ENCODE measurements at places on chromosomes 4 and X.

DNA sequence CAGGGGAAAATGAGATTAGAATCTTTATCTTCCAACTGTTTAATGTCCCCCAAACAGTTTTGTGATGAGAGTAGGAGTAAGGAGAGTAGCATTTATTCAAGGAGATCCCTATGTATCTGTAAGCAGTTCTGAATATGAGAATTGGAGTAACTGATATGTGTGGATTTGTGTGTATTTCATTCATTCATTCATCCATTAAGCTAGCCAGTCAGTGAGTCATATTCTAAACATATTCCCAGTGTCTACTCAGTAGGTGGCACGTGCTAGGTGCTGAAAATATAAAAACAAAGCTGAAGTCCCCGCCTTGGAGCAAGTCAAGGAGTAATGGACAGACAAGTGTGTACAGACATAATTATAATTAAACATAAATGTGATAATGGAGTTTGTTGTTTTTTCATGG, 12.4 kb upstream of the STX18 start:
- DNase-seq: no peak

DNA sequence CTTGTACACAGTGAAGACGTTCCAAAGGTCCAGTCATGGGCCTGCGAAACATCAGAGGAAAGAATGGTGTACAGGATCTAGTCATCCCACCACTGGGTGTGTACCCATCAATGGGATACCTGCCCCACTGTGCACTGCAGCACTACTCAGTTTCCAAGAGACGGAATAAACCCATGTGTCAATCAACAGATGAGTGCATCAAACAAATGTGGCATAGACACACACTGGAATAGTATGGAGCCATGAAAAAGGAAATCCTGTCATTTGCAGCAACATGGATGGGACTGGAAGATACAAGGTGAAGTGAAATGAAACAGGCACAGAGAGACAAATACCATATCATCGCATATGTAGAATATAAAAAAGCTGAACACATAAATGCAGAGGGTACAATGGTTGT, 48.0 kb downstream of the DHRSX start:
- DNase-seq: no peak

DNA sequence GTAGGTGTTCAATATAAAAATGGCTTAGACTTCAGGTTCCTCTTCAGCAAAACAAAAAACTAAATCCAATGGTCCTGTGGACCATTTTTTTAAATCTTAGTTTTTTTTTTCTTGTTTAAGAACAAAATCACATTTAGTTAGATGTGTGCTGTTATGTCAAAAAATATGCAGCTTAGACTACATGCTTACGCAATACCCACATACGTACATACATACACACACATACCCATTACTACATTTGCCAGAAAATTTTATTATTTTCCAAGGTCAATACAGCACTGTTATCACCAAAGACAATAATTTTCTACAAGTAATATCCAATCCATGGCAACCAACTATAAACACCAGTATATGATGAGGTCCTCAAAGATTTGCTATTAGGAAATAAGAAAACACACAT, 144.1 kb downstream of the PDGFC start:
- no peak for DNase-seq

- no peak for DNase-seq
Observed at GRCh38 chrX:3299636-3300035, 46.8 kb downstream of the MXRA5 start.

- DNase-seq: no peak
Observed at GRCh38 chrX:17802756-17803155, 58.3 kb downstream of the RAI2 start.

GRCh38 chrX:82764521-82764920, 743.6 kb upstream of the POU3F4 start:
- DNase-seq: no peak

DNA sequence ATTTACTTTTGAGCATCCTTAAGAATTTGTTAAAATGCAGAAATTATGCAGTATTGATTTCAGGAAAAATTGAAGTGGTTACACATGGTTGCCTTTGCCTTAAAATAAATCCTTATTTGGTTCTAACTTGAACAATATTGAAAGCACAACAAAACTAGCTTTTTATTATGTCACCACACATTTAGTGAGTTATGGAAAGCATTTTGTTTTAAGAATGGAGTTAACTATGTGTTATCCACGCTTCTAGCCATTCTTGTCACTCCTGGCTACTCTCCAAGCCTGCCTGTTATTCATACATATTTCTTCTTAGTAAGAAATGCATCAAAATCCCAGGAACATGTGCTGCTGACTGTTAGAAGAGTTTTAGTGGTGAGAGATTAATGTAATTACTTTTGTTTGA, 73.9 kb downstream of the FAT4 start:
- DNase-seq: no peak

Data from activated T-helper 9 cell treated with anti-CD3 and anti-CD28 coated beads, Interleukin-2, amount 50 U/mL, for 16 hours (primary cell).